8988T (cell line): ENCODE measurements at places on chromosomes 4 and X.

DNA sequence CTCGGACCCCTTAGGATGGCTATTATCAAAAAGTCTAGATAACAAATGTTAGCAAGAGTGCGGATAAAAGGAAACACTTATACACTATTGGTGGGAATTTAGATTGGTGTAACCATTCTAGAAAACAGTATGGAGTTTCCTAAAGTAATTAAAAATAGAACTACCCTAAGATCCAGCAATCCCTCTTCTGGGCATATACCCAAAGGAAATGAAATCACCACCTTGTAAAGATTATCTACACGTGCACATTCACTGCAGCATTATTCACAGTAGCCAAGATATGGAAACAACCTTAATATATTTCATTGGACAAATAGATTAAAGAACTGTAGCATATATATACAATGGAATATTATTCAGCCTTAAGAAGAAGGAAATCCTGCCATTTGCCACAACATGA is 462.4 kb downstream of the IQCM start:
- no peak for DNase-seq

GRCh38 chrX:131818297-131818936 is 204.7 kb upstream of the STK26 start:
- DNase-seq = no peak

DNA sequence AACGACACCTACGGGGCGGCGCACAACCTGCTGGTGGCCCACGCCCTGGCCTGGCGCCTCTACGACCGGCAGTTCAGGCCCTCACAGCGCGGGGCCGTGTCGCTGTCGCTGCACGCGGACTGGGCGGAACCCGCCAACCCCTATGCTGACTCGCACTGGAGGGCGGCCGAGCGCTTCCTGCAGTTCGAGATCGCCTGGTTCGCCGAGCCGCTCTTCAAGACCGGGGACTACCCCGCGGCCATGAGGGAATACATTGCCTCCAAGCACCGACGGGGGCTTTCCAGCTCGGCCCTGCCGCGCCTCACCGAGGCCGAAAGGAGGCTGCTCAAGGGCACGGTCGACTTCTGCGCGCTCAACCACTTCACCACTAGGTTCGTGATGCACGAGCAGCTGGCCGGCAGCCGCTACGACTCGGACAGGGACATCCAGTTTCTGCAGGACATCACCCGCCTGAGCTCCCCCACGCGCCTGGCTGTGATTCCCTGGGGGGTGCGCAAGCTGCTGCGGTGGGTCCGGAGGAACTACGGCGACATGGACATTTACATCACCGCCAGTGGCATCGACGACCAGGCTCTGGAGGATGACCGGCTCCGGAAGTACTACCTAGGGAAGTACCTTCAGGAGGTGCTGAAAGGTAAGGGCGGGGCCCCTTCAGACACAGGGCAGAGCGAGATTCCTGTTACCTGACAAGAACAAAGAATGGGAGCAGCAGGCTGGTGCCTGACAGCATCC is 11.7 kb downstream of the RPL9 start:
- DNase-seq = no peak

- no peak for DNase-seq
These were observed 13.2 kb downstream of the HS3ST1 start for GRCh38 chr4:11415409-11416070.

DNA sequence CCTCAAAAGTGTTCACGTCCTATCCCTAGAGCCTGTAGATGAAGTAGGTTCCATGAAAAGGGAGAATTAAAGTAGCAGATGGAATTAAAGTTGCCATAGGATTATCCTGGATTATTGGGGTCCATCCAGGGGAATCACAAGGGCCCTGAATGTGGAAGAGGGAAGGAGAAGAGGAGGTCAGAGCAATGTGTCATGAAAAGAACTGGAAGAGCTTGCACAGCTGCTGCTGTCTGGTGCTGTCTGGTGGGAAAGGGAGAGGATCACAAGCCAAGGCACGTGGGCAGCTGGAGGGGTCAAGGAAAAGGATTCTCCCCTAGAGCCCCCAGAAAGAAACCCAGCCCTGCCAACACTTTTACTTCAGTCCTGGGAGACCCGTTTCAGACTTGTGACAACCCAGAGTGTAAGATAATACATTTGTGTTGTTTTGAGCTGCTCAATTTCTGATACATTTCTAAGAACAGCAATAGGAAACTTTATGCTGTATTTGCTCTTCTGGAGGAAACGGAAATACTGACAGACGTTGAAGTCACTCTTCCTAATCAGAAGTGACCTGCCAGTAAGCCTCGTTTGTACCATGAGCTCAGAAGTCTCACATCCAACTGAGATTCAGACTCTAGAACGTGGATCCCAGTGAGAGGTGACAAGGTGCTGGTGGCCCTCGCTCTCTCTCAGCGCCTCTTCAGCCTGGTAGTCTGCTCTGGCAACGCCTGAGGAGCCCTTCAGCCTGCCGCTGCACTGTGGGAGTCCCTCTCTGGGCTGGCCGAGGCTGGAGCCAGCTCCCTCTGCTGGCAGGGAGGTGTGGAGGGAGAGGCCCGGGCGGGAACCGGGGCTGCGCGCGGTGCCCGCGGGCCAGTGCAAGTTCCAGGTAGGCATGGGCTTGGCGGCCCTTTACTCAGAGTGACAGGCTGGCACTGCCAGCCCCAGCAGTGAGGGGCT is 34.7 kb upstream of the ENPP6 start:
- no peak for DNase-seq

GRCh38 chrX:78922754-78923153 is 22.4 kb upstream of the P2RY10 start:
- no peak for DNase-seq

DNA sequence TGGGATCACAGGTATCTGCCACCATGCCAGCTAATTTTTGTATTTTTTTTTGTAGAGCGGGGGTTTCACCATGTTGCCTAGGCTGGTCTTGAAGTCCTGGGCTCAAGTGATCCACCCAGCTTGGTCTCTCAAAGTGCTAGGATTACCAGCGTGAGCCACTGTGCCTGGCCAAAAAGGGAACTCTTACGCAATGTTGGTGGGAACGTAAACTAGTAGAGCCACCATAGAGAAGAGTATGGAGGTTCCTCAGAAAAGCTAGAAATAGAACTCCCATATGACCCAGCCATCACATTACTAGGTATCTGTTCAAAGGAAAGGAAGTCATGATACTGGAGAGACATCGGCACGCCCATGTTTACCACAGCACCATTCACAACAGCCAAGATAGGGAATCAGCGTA is 85.9 kb downstream of the PRKX start:
- DNase-seq = no peak

- DNase-seq = no peak
These were observed 579 bp upstream of the GABRA2 start for GRCh38 chr4:46390355-46391058.

DNA sequence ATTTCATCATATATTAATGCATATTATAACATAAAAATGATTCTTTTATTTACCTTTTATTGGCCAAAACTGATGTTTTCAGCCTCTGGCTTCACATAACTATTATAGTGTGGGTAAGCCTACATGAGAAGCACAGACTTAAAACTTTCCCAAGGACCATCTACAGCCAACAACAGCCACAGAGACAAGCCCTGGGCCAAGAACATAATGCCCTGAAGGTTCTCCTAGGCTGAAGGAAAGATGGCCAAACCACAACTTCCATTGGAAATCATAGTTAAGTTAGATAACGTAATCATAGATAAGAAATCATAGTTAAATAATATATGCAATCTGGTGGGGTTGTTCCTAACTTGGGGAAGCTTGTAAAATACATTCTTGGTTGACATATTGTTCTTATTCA is 280.0 kb upstream of the EMCN start:
- DNase-seq = no peak

DNA sequence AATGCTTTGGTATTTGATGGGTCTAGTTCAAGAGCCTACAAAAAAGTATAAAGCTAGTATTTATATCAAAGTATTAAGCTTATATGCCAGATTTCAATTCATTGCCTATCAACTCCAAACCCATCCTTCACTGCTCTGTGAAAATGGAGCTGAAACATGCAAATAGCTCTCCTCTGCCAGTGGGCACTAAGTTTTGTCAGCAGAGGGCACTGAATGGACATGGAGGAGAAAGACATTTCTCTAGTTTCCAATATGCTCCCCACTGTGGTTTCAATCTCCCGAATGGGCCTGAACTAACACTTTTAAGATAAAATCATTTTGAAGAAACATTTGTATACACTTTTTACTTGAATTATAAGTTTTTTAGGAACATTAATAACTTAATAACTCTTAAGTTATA is 12.4 kb downstream of the PPID start:
- DNase-seq = no peak

DNA sequence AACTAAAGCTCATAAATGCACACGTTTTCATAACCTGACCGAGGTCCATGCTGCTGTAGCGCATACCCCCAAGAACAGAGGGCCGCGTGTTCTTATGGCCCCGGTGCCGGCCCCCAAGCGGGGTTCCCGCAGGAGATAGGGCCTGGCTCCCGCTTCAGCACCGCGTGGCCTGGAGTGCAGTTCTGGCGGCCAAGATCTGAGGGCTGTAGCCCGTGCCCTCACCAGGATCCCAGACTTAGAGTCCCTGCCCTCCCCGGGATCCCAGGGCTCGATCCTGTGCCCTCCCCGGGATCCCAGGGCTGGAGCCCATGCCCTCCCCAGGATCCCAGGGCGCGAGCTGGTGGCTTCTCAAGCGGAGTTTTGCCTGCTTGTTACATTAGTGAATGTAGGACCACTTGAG is 1.0 kb upstream of the GRPEL1 start:
- no peak for DNase-seq

GRCh38 chr4:107283587-107284559 is 247.8 kb upstream of the DKK2 start:
- no peak for DNase-seq

GRCh38 chr4:170134821-170135220 is 45.1 kb upstream of the AADAT start:
- no peak for DNase-seq

DNA sequence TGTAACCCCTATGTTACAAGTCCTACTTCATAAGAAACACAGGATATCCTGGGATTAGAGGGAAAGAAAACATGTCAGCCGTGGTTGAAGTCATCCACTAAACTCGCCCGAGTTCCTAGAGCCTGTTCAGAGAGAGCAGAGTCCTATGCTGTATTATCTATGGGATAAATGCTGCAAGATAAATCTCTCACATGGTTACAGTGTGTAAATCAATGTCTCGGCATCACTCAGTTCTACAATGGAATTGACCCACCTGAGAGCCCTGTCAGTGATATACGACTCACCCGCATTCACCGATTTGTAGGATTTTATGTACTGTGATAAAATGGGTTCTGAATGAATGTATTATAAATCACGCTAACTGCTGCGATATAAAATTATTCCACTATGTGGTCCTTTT is 127.8 kb upstream of the ANXA3 start:
- no peak for DNase-seq

- no peak for DNase-seq
These were observed 2.2 kb downstream of the TMEM47 start for GRCh38 chrX:34654696-34655490.

DNA sequence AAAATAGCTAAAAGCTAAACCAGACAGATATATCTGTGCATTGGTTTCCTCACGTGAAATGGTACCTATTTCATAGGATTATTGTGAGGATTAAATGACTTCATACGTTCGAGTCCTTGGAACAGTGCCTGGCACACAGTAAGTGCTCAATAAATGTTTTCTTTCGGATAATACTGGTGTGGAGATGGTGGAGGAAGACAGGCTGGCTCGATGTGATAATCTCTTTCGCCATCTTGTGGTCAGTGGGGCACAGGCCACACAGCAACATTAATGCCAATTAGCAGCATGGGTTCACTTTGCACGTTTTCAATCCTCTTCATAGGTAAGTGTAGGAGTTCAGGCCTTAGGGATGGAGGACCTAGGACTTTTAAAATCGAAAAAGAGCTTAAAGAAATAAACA is 9.3 kb downstream of the PAGE4 start:
- peak; percentile 13 for DNase-seq

DNA sequence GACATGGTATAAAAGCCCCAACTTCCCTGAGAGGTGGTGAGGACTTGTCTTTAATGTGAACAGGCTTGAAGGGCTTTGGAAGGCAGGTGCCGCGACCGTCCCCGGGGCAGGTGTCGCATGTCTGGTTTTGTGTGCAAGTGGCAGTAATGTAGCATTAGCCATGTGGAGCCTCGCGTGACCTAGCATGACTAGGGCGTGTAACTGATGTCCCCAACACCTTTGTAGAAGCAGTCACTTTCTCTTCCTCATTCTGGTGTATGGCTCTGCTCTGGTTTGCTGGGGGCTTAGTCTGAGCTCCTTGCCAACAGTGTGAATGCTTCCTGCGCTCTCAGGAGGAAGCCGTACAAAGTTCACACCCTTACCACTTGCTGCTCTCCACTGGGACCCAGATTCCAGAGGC is 145.7 kb downstream of the AMMECR1 start:
- DNase-seq = no peak

DNA sequence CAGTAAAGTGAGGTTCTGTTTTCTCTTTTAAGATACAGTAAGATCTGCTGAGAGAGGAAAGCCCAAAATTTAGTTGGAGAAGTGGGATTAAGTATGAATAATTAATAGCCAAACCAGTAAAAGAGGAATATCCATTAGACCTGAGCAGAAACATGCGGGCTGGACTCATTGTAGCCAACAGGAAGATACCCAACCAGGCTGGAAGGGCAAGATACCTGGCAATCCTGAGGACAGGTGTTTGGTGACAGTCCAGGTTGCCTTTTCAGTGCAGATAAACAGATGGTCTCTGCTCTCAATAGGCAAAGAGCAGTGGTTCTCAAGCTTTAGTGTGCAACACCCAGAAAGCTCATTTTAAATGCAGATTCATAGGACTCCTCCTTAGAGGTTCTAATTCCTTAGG is 980.8 kb upstream of the GRID2 start:
- no peak for DNase-seq

- DNase-seq = no peak
These were observed 7.6 kb upstream of the AMELX start for GRCh38 chrX:11285651-11286050.

- DNase-seq = no peak
These were observed 24.3 kb upstream of the IL2 start for GRCh38 chr4:122480655-122481487.

DNA sequence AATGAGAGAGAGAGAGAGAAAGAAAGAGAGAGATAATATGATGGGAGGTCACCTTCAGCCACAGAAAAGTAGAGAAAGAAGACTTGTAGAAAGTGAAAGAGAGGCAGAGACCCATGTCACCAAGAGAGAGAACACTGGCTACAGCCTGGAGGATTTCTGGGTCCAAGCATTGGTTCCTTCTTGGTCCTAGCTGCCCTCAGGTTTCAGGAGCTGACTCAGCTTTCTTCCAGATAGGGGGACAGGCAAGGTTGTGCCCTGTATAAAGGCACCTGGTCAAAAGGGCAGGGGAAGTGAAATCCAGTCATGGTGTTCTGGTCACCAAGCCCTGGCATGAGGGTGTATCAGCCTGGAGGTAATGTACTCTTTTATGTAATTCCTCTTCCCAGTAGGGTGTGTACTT is 47.5 kb upstream of the XK start:
- DNase-seq = no peak

- DNase-seq = no peak
These were observed 119.8 kb downstream of the DCK start for GRCh38 chr4:71113294-71113693.

DNA sequence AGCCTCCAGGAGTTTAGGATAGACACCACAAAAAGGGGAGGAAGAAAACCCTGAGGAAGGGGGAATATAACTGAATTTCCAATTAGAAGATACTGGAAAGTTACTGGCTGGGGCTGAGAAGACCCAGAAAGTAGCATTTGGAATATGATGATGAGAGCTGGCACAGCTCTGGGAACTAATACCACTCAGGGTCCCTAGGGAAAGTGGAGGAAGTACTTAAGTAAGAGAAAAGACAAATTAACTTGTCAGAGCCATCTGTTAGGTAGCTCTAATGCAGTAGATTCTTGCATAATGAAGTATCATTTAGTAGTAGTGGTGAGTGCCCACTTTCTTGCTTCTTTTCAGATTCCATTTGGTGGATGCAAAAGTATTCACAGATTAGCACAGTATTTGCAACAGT is 90.8 kb upstream of the TSPAN5 start:
- no peak for DNase-seq
